ENCODE measurements at places on chromosomes 12 and 14. TPM values are rescaled to one million over a fixed set of nuclear protein-coding genes. Genes with fewer than 3 reads are reported as not detected.

The CLEC4D gene
- total RNA-seq: not detected

GRCh38 chr12:76025601-76026575 lies 5.7 kb downstream of the PHLDA1 start:
- H3K4me1 ChIP-seq: peaks cover 22% of the 10 kb centered on the region
- no peaks in the 10 kb centered on the region for H3K27me3 ChIP-seq
- no peak overlapping the region for H3K4me3 ChIP-seq

GRCh38 chr12:56616244-56616643 lies 13.9 kb downstream of the BAZ2A start:
- no peaks in the 10 kb centered on the region for H3K4me1 ChIP-seq
- no peaks in the 10 kb centered on the region for H3K27me3 ChIP-seq
- H3K4me3 ChIP-seq: no peak overlapping the region

GRCh38 chr14:101503431-101504095 lies 57.7 kb upstream of the DIO3 start:
- H3K27me3 ChIP-seq: no peaks in the 10 kb centered on the region
- DNase-seq: no peak
- H3K4me3 ChIP-seq: no peak overlapping the region
- H3K27ac ChIP-seq: no peak overlapping the region
- no peaks in the 10 kb centered on the region for H3K36me3 ChIP-seq
- H3K4me1 ChIP-seq: no peaks in the 10 kb centered on the region

- H3K36me3 ChIP-seq: no peaks in the 10 kb centered on the region
- H3K4me1 ChIP-seq: peaks cover 63% of the 10 kb centered on the region
- no peak for DNase-seq
- no peak overlapping the region for H3K4me3 ChIP-seq
Measured at GRCh38 chr12:2247596-2247995, 194.8 kb downstream of the CACNA1C start.

- H3K27ac ChIP-seq: no peak overlapping the region
- no peaks in the 10 kb centered on the region for H3K4me1 ChIP-seq
- H3K36me3 ChIP-seq: no peaks in the 10 kb centered on the region
Measured at GRCh38 chr12:57046086-57046791, 3.7 kb downstream of the MYO1A start.

- no peak overlapping the region for H3K4me3 ChIP-seq
- H3K27me3 ChIP-seq: no peaks in the 10 kb centered on the region
- H3K27ac ChIP-seq: no peak overlapping the region
Measured at GRCh38 chr14:99821519-99822508, 28.6 kb downstream of the EML1 start.

DNA sequence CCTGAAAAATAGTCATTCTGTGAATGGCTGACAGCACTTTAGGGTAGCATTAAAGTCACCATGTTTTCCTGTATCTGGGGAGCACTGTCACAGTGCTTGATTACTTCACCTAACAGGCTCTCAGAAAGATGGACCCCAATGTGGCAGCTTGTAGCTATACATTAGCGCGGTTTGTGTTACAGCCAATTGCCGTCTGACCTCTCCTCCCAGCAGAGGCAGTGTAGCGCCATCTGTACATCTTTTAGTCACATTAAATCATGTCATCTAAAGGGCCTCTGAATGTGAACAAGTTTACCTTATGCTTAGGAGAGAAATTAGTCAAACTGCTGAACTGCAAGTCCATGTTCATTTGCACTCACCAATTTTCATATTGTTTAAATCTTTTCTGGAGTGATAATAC lies 113.7 kb downstream of the LMO3 start:
- no peak overlapping the region for H3K4me3 ChIP-seq
- H3K4me1 ChIP-seq: no peaks in the 10 kb centered on the region
- H3K36me3 ChIP-seq: no peaks in the 10 kb centered on the region
- no peak for DNase-seq
- H3K27ac ChIP-seq: no peak overlapping the region
- no peaks in the 10 kb centered on the region for H3K27me3 ChIP-seq
